ENCODE measurements at places on chromosomes 2 and 18.

DNA sequence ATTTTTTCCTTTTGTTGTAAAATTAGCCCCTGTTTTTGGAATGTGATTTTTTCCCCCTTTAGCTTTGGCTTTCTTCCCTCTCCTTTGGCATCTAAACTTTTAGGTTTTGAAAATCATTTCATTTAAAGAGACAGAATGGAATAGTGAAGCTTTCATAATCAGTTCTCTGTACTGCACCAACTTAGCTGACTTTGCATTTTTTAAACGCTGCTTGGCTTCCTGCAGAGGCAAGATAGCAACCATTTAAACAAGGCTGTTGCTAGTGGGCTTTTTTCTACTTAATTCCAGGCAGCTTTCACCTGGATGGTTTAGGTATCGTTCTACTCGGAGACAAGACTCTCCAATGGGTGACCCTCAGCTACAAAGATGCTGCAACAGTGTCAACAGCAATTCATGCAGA is 267.9 kb upstream of the PKDCC start:
- no peak for DNase-seq

DNA sequence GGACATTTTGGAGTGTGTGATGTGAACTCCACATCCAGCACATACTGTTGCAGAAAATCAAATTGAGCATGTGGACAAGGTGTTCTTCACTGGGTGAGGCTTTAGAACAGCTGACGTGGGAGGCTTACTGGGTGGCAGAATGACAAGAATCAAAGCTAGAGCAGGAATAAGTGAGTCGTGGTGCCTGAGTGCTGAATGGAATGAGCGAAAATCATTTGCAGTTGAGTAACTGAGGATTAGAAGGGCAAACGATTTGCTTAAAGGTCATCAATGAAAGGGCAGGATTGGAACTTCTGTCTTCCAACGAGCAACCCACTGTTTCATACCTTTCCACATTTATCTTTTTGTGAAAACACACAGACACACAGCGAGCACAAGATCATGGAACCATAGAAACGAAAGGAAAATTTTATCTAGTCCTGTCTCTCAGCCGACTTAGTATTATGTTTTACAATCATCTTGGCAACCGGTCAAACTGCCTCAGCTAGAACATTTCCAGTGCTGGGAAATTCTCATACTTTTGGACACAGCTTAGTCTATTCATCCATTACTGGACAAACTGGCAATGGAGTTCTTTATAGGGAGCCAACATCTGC is 7.2 kb upstream of the DAW1 start:
- no peak for DNase-seq

DNA sequence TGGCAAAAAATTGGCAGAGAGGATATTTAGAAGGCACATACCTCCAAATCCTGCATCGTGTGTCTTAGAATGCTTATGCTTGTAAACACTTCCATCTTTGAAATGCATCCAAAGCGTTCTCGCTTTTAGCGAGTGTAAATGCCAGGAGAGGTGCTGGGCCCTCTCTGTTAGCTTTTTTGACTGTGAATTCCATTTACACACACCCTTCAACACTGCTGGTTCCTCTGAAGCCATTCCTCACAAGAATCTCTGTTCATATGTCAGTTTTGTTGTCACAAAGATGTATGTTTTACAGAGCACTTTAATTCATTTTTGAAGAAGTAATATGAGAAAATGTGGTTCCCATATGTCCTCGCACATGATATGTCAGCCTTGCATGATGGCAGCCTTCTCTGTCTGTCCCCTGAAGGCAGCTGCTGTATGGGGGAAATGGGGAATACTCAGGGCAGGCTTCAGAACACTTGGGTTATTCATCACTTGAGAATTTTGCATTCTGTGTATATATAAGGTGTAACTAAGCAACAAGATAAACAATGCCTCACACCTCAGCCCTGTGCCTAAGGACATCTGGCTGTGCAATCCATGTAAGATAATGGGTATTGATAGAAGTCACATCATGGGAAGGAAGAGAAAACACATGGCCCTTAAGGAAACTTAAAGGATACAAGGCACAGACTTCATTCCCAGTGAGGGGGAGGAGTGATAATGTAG is 52.3 kb downstream of the RAB27B start:
- no peak for DNase-seq

- DNase-seq: no peak
Measured at GRCh38 chr18:77804382-77804781, 554.7 kb downstream of the GALR1 start.

DNA sequence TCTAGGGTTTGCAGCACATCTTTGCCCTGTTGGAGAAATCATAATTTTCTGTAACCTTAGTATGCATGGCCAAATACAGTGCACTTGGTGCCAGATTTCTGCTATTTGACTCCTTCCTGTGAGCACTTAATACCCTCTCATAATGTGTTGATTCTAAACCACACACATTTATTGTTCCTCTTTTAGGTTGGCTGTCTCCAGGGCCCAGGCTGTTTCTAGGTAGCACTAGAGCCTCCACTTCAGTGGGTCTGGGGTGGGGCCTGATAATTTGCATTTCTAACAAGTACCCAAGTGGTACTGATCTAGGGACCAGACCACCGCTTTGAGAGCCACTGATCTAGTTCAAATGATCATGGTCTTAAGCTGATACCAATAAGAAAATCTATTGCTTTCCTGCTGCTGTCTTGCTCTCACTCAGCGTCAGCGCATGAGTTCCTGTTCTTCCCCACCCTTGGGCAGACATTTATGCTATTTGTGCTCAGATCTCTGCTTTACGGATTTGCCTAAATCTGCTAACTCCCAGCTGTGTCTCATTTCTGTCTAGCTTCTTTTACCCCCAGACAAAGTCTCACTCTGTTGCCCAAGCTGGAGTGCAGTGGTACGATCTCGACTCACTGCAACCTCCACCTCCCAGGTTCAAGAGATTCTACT is 7.4 kb downstream of the PTRHD1 start:
- peak; percentile 87 for DNase-seq

DNA sequence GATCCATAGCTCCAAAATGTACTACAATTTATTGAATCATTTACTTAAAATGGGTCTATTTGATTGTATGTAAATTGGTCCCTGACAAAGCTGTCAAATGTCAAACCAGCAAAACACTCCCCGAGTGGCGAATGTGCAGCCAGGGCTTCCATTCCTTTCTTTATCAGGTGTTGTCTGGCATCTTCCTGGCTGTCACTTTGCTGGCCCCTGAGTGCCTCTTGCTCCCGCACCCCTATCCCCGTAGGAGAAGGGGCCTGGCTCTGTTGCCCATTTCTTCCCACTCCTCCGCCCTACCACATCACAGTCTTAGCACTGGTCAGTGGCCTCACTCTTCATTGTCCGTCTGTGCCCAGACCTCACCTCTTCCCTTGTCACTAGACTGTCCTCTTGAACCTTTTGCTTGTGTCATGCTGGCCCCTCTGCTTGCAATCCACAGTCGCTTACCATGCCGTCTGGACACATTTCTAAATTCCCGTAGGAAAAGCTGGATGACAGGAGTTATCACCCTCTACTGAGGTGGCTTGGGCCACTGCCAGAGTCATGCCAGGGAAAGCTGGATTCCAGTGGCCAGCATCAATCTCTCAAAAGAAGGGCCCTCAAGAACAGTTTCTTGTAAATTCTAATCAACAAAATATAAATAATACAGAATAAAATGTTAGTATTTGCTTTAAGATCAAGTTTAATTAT is 15.4 kb downstream of the UBE2F start:
- no peak for DNase-seq

DNA sequence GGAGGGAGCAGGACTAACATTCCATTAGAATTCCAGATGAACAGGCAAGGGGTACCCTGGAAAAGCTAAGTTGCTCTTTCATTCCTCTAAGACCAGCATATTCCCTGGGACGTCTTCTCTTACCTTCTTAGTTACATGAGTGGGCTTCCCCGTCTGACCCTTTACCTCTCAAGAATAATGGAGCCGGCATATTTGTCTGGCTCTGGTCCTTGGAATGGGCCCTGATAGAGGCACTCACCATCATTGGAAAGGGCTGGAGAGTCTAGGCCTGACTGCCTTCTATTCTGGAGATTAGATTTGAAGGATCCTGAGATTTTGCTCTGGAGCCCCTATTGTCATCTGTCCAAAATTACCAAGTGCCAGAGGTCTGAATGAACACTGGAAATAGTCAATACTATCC is 347.5 kb downstream of the MYCN start:
- DNase-seq: no peak

GRCh38 chr2:241645915-241646645 is 8.6 kb downstream of the ATG4B start:
- no peak for DNase-seq

- DNase-seq: no peak
Measured at GRCh38 chr18:574865-575645, 5.1 kb upstream of the CETN1 start.

DNA sequence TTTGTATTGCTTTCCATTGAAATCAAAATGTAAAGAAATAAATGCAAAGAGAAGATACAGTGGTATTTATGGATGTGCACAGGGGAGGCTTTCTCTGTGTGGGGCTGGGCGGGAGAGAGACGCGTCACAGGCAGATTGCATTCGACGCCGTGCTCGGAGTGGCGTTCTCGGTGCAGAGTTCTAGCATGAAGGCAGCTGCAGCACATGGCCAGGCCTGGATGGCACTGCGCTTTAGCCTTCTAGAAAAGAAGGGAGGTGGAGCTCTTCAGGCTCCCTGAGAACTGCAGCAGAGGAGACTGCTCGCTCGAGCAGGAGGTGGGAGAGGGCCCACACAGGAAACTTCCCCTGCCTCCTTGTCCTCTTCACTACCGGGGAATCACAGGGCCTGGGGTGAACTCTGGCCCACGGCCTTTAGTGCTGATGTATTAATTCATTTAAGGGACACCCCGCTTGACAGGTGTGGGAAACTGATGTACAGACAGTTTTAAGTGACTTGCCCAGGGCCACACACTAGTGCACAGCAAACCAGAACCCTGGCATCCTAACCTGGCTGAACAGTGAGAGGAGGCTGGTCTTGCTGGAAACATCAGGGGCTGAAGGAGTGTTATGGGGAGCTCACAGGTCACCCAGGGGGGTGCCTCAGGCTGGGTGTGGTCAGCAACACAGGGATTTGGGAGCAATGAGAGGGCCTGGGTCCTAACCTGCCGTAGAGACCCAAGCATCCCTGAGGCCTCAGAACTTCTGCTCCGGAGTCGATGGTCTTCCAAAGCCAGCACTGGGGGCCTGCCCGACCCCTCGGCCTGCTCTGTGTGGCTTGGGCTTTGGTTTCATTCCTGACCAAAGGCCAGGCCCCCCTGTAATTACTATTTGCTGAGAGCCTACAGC is 199.9 kb downstream of the HDAC4 start:
- no peak for DNase-seq

- DNase-seq: no peak
Measured at GRCh38 chr2:196534495-196534894, 105.0 kb upstream of the CCDC150 start.

Measured in NAMALWA (cell line).